DMS153 (cell line): ENCODE measurements at places on chromosomes 16 and 17.

DNA sequence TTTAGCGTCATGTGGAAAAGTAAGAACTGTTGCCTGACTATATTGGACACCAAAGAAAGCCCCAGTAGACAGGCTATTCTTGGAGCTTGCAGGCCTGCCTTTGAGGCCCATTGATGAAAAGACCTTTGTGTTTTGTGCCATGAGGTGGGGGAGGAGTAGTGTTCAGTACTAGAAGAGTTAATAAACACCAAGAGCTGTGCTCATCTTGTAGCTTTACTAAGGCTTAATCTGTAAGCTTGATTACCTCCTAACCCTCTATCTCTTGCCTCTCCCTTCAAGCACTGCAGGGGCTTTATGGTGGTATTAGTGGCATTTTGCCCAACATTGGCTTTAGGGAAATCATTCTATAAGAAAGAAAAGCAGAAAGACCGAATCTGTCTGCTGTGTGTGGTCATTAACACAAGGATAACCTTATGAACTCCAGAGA is 220.2 kb upstream of the TBX2 start:
- DNase-seq = no peak

DNA sequence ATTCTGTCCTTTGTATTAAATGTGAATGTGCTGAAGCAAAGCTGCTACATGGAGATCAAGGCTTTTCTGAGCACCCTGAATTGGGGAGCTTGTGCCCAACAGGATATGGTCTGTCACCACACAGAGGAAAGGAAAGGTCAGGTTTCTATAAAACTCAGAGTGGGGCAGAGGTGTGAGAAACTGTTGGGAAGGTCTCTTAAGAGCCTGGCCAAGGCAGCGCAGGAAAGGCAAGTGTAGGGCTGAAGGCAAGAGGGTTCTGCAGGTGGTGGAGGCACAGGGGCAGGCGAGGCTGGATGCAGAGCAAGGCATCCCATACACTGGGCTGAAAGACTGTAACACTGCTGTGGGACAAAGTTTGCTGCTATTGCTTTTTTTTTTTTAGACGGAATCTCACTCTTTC is 8.1 kb downstream of the COX6A2 start:
- no peak for DNase-seq

GRCh38 chr16:4890686-4891085 is 43.4 kb downstream of the UBN1 start:
- no peak for DNase-seq

DNA sequence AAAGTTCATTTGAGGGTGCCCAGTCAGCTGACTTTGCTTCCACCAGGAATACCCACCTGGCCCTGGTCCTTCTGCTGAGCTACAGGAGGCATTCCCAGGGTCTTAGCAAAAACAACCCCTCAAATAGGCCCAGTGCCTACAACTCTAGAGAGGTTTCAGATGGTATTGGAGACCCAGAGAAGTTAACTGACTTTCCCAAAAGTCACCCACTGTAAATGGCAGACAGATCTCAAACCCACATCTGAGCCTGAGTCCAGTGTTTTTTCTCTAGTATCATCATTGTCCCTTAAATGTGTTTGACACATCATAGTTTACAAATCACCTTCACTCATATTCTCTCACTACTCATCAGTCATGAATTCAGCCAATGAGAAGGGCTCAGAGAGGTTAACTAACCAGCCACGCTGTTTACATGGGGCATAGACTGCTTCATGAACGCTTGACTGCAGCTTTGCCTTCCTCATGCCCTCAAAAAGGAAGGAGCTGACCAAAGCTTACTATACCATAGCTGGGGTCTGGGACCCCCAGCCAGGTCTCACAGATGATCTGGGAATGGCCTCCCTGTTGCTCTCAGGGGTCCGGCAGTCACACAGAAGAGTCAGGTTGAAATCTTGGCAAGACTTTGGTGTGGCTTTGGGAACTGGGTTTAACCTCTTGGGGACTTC is 3.7 kb downstream of the PHOSPHO1 start:
- DNase-seq = no peak

DNA sequence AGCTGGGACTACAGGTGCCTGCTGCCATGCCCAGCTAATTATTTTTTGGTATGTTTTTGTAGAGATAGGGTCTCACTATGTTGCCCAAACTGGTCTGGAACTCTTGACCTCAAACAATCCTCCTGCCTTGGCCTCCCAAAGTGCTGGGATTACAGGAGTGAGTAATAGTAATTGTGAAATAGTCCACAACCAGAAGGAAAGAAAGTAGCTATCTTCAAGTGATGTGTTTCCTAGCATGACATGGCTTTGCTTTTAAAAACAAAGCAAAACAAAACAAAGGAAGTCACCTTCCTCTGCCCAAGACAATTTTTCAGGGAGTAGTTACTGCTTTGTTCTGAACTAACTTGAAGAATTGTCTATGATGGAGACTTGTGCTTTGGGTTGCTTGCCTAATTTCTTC is 27.0 kb downstream of the ATP6V0A1 start:
- DNase-seq = no peak

DNA sequence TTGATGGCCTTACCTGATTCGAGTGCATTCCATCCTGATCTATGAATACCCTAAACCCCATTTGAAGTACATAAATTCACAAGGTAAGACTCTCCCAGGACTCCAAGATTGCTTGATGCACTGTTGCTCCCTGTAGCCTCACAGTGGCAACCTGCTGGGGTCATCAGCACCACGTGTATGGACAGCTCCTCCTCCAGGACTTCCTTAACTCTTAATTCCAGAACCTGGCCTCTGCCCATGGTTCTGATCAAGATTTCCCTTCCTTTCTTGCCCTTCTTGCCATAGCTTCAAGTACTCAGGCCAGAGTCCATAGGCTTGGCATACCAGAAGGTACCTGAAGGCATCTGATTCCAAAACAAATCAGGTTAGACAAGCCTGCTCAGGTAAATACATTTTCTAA is 34.0 kb upstream of the NLK start:
- no peak for DNase-seq

- DNase-seq = no peak
Observed at GRCh38 chr17:38735161-38735997, 5.2 kb downstream of the CISD3 start.

- DNase-seq = no peak
Observed at GRCh38 chr17:54452666-54453348, 447.8 kb upstream of the TOM1L1 start.

GRCh38 chr16:69179328-69180010 is 7.5 kb upstream of the SNTB2 start:
- peak; percentile 22 for DNase-seq

GRCh38 chr17:4162775-4163466 is 19.9 kb downstream of the CYB5D2 start:
- DNase-seq = no peak

- no peak for DNase-seq
Observed at GRCh38 chr17:58520843-58521430, 6.5 kb upstream of the MTMR4 start.

DNA sequence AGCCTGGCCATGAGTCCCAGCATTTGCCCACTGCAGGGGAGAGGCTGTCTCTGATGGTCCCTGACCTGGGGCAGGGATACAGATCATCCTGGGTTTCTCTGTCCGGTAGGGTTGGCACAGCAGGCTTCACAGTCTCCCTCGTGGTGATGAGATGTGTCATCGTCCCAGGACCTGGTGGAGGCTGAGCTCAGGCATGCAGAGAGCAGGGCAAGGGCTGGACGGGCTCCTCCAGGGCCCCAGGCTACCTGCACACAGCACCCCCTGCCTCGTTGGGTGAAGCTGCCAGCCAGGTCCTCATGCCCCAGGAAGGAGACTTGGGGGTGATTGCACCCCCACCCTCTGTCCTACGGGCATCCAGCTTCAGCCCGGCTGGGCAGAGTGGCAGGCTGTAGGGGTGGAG is 155.8 kb upstream of the GSE1 start:
- DNase-seq = no peak

DNA sequence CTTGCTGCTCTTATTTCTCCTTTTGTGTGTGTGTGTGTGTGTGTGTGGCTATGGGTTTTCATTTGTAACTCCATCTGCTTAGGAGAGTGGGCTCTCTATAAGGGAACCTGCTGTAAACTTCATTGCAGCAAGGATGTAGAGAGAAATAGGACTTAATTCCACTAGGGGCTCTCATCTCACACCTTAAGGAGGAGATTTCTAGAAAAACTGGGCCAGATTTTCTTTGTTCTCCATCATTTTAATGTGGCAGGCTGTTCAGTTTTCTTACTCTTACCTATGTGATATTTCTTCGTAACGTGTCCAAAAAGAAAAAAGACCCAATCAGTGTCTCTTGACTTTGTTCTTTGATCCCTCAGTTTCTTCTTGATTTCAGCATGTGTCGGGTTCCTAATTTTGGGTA is 4.5 kb upstream of the CASC3 start:
- no peak for DNase-seq

DNA sequence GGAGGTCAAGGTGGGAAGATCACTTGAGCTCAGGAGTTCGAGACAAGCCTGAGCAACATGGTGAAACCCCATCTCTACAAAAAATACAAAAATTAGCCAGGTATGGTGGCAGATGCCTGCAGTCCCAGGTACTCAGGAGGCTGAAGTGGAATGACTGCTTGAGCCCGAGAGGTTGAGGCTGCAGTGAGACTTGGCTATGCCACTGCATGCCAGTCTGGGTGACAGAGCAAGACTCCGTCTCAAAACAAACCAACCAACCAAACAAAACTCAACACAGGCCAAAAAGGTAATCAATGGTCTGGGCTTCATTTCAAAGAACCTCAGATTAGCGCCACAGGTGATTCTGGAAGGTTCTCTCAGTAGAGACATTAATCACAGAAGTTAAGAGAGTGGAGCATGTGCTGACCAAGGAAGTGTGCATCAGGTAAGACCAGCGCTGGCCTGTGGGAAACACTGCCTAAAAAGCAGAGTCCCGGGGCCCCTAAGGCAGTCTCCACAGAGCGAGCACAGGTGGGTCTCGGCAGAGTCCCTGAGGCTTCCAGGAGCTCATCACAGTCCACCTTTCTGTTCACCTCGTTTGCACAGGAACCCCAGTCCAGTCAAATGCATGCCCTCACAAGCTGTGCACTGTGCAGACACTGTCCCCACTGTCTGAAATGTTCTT is 71.5 kb upstream of the TRAP1 start:
- DNase-seq = no peak

DNA sequence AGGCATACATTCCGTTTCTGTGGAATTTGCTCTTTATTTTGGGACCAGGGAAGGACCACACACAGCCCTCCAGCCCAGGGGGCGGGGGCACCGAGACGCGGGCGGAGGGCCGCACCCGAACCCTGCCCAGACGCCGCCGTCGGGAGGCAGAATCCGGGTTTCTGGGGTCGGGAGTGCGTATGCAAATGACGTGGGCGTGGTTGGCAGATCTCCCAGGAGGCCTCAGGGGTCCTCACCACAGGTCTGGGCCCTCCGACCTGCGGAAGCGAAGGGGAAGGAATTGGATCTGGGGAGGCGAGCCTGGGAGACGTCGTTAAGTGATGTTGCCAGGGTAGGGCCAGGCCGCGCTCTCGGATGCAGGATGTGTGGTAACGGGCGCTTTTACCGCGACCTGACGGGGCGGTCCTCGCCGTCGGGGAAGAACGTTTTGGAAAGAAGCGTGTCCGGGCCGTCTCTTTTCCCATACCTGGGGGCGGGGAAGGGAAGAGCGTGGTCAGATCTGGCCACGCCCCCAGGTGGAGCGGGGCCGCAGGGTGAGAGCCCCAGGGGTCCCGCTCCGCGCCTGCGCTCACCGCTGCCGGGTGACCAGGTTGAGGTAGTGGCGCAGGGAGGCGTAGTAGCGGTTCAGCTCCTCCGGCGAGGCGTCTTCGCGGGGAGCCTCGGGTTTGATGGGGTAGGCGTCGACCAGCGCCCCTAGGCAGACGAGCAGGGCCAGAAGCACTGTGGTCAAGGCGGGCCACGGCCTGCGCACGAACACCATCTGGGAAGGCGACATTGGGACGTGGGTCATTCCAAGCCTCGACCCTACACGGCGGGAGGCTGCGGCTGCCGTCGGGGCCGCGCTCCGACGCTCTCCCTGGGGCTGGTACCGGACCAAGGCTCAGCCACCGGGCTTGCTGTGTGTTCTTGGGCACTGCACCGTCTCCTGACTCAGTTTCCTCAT is 745 bp downstream of the PYY start:
- DNase-seq = peak; percentile 27

GRCh38 chr17:13306310-13306962 is 288.6 kb upstream of the ELAC2 start:
- no peak for DNase-seq

- no peak for DNase-seq
Observed at GRCh38 chr17:57722704-57723043, 22.4 kb downstream of the CCDC182 start.

GRCh38 chr16:73365016-73365551 is 317.2 kb upstream of the ZFHX3 start:
- no peak for DNase-seq

DNA sequence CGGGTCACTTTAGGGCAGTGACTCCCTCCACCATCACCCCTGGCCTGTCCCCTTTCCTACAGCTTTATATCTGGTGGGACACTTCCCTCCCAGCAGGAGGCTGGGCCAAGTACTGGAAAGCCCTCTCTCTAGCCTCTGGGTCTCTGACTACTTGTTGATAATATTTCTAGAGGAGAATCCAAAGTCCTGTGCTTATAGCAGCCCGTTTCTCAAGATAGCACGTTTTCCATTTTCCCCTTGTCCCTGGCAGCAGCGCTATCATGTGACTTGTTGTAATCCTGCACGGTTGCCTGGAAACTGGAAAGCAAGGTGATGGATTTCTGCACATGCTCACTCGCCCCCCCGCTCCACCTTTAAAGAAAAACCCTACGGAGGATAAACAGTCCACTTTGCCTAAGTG is 3.3 kb upstream of the AXIN2 start:
- peak; percentile 45 for DNase-seq
